ENCODE measurements at places on chromosomes 3 and 15.
A peak's percentile ranks its signal among the peaks of the same experiment; 100 is the strongest.

DNA sequence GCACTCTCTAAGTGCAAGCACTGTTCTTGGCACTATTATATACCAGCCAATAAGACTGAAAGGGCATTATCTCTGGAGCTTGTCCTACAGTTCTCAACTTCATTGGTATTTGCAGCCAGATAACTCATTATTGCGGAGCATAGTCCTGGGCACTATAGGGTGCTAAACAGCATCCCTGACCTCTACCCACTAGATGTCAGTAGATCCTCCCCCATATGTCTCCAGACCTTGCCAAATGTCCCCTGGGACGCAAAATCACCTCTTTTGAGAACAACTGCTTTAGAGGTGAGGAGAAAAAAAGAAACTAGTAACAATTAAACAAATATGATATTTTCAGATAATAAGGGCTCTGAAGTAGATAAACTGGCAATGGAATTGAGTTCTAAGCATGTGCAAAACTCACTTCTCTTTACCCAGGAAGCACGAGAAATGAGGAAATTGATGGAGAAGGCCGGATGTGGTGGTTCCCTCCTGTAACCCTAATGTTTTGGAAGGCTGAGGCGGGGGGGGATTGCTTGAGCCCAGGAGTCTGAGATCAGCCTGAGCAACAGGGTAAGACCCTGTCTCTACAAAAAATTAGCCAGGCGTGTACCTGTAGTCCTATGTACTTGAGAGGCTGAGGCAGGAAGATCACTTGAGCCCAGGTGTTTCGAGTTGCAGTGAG is 61.4 kb downstream of the FRMD4B start:
- no peak for DNase-seq

- no peak for DNase-seq
Observed at GRCh38 chr3:134480546-134480945, 5.2 kb downstream of the ANAPC13 start.

DNA sequence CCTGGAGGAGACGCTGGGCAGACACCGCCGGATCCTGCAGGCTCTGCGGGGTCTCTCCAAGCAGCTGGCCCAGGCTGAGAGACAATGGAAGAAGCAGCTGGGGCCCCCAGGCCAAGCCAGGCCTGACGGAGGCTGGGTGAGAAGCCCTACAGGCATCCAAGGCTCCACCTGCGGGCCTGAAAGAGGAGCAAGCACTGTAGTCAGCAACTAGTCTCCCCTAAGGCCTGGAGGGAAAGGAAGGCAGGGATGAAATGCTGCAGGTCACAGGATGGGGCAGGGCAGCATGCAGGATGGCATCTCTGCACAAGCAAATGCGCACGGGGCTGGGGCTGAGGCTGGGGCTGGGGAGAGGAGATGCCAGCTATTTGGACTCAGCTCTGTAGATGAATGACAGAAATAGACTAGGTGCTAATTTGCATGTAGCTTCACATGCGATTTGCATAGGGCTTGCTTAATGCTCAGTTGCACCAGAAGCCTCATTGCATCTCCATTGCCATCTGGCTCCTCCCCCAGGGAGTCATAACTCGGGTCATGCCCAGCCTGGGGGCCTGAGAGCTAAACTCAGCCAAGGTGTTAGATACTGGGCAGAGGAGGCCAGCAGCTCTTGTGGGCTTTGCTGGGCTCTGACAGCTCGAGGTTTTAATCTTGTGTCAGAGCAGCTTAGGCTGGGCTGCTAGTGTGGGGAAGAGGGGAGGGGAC is 5.2 kb upstream of the CPLX3 start:
- DNase-seq: no peak

DNA sequence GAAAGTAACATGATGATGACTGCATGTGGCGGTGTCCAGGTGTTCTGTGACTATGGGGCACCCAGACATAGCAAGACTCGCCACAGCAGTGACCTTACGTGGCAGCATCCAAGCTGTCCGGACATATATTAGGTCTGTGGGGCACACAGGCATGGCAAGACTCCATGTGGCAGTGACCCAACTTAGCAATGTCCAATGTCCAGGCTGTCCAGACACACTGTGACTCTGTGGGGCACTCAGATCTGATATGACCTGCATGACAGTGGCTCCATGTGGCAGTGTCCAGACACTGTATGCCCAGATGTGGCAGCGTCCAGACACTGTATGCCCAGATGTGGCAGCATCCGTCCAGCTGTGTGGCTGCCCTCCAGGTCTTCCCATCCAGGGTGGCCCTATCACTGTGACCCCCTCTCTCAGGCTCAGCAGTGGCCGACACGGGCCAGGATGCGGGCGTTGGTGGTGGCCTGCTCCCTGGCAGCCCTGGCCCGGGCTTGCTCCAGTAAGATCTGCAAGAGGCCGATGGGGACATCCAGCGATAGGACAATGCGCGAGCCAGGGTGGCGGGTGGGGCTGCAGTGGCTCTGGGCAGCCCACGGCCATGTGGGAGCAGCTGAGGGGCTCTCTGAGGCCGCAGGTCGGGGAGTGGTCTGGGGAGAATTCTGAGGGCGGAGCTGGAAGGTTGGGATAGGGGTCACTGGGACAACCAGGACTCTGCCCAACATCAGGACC is 1.1 kb downstream of the UCN2 start:
- no peak for DNase-seq

DNA sequence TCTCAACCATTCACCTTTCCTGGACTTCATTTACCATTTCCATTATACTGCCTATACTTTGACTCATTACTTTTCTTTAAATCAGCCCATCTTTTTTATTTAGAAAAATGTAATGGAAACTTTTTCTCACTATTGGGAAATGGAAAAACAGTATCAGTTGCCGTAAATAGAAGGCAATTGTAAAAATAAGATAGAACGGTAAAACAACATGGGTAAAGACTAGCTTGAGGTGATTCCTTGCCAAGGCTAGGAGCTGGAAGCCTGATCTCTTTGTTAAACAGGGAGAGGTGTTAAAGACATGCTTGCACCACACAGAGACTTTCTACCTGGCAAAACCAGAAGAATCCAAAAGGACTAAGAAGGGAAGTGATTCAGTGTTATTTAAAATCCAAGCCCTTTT is 5.9 kb downstream of the FGD5 start:
- no peak for DNase-seq

DNA sequence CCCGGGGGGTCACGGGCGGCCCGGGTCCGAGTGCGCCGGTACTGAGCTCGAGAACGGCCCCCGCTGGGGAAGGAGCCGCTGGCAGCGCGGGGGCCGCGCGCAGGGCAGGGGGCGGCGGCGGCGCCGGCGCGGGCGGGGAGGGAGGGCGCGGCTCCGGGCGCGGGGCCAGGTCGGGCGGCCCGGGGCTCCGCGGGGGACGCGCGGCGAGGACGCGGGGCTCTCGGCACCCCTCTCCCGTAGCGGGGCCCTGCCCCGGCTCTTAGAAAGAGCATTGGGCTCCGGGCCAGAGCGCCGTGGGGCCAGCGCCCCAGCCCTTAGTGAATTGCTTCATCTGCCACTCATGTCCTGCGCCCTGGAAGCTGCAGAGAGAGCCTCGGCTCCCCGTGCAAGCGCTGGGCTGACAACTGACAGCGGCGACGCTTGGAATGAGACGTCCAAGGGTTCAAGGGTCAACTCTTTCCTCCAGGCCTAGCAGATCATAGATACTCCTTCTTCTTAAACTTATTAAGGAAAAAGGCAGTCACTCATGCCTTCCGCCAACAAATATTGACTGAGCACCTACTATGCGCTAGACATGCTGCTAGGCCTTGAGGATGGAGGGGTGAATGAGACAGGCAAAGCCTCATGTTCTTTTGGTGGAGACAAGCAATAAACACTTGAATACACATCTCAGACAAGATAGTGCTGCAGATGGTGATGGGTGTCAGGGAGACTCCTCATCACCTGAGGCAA is 140.8 kb downstream of the SMAD6 start:
- DNase-seq: no peak

GRCh38 chr3:4855676-4856075 is 123.6 kb upstream of the BHLHE40 start:
- no peak for DNase-seq

- DNase-seq: peak; percentile 73
Observed at GRCh38 chr15:81315452-81316175, 8.3 kb downstream of the STARD5 start.

DNA sequence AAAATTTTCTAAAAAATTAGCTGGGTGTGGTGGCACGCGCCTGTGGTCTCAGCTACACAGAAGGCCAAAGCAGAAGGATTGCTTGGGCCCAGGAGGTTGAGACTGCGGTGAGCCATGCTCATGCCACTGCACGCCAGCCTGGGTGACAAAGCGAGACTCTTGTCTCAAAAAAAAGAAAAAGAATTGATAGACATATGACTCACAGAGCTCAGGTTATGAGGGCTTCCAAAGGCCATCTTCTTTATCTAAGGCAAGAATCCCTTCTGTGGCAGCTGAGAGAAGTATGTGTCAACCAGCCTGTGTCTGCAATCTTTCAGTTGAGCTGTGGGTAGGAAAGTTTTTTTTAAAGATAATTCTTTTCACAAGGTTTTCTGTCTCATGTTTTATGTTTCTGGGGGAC is 53.9 kb downstream of the MRPS25 start:
- DNase-seq: no peak

DNA sequence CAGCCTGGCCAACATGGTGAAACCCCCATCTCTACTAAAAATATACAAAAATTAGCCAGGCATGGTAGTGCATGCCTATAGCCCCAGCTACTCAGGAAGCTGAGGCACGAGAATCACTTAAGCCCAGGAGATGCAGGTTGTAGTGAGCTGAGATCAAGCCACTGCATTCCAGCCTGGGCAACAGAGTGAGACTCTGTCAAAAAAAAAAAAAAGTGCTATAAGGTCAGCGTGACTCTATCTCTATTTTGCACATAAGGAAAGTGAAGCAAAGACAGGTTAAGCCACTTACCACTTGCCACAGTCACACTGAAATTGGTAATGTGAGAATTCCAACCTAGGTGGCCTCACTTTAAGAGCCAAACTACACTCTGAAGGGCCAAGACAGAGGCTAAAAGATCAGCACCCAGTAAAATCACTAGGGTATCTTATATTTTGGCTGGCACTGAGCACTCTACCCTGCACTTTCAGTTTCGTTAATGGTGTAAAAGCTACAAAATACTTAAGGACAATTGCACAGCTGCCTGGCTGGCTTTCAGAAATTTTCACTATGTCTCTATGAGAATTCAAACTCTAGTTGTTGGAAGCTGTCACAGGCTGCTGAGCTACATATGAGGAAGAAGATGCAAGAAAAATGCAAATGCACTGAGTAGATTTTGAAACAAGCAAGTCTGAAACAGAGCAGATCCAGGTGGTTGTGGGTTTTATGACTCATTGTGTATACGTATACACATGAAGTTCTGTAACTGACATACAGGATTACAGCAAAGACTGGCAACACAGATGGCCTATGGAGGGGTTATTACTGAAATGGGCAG is 32.7 kb downstream of the TRANK1 start:
- DNase-seq: no peak

GRCh38 chr3:9301091-9301490 is 51.6 kb upstream of the SRGAP3 start:
- no peak for DNase-seq

DNA sequence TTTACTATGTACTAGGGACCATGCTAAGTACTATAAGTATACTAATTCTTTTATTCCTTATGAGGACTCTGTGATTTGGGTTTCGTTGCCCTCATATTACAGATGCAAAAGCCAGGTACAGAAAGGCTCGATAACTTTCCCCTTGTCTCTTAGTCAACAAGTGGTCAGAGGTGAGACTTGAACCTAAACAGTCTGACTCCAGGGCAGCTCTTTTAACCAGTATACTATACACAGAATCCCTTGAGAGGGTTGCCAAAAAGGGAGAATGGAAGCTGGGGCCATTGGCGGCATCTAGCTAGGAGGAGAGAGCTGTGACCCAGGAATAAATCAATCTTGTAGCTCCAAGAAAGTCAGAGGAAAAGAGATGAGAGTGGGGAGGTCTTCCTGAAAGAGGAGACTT is 92.4 kb downstream of the TOP2B start:
- no peak for DNase-seq

GRCh38 chr3:185225523-185225922 is 28.3 kb downstream of the EHHADH start:
- no peak for DNase-seq

GRCh38 chr3:46370839-46371518 is at the start of gene CCR5:
CCR5 (plus strand) TSS chr3:46370946; CDS start chr3:46372903, 1,957 bp downstream.
- DNase-seq: peak; percentile 54

DNA sequence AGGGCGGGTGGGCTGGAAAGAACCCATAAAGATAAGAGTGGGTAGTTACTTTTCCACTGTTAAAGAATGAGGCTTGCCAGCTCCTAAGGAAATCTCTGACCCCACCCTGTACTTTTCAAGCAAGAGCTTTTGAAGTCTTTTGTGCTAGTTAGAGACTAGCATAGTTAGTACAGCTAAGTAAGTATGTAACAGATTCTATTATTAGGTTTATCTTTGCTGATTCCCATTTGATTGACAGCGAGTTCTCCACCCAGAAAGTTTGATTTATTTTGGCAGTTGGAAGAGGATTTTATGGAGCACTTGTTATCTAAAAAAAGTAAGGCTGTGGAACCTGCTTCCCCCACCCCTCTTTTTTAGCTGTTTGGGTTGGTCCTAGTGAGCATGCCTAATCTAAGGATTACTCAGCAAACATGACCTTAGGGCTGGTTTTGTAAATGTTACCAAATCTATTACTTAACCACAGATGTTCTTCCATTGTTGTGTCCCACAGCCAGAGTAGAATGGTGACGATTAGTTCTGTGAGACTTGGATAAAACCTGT is 57.6 kb downstream of the FNDC3B start:
- no peak for DNase-seq

GRCh38 chr3:157420606-157421130 is 16.0 kb upstream of the PTX3 start:
- no peak for DNase-seq

DNA sequence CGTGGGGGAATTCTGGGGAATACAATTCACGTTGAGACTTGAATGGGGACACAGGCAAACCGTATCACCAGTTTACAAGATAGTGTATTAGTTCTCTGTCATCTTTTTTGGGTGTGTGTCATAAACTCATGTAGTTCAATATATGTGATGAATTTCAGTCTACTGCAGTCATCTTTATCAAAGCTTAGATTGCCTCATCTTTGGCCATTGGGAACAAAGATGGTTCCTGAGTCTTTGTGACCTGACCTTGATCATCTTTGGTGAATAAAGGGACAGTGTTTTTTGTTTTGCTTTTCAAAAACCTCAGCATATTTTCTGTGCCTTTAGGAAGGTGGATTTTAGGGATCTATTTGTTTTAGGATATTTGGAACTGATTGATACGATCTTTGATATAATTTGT is 23.3 kb downstream of the LRCH3 start:
- no peak for DNase-seq

GRCh38 chr3:169297214-169297613 is 366.3 kb downstream of the MECOM start:
- DNase-seq: no peak

Data from CD8-positive, alpha-beta T cell (primary cell).